CD8-positive, alpha-beta memory T cell (primary cell): ENCODE measurements at places on chromosomes 3 and 15.

- no peaks in the 10 kb centered on the region for H3K36me3 ChIP-seq
- H3K27ac ChIP-seq = no peak overlapping the region
- H3K4me1 ChIP-seq = no peaks in the 10 kb centered on the region
- no peak overlapping the region for H3K4me3 ChIP-seq
- H3K27me3 ChIP-seq = no peaks in the 10 kb centered on the region
- no peak for DNase-seq
Observed at GRCh38 chr3:191135175-191135574, 63.9 kb upstream of the OSTN start.

GRCh38 chr3:169769287-169770181, at the start of gene ACTRT3:
ACTRT3 (minus strand) TSS chr3:169769561; CDS start chr3:169769520, 41 bp downstream.
- no peaks in the 10 kb centered on the region for H3K36me3 ChIP-seq
- peak within 1 kb of the TSS; percentile 80 for H3K4me3 ChIP-seq
- H3K27me3 ChIP-seq = no peaks in the 10 kb centered on the region
- H3K27ac ChIP-seq = peak within 1 kb of the TSS; percentile 0
- H3K4me1 ChIP-seq = peaks cover 9% of the 10 kb centered on the region
- peak; percentile 66 for DNase-seq

DNA sequence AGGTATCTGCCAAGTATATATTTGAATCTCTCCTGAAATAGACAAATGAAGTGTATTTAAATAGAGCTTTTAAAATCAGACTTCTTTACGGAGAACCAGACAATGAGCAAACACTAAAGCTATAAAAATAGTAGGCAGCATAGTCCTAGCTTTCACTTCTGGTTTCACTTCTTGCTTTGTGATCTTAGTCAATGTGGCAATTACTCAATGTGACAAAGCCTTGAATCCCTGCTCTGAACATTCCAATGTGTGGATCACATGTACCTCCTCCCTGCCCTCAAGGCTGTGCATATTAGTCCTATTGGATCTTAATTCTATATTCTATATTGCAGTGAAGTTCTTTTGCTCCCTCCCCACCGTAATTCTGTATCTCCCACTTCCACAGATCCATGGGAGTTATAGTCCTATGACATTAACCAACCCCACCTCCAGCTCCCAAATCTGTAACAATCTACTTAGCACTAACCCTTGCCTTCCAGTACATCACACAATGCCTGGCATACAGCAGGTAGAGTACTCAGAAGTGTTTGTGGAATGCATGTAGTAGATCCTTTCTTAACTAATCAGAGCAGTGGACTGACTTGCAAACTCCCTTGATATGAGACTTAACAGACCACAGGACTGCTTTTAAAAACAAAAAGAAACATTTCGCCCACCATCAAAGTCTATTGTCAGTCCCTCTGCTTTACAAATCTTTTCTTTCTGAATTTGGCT, 24.3 kb upstream of the CP start:
- no peaks in the 10 kb centered on the region for H3K4me1 ChIP-seq
- no peak overlapping the region for H3K27ac ChIP-seq
- no peak for DNase-seq
- H3K27me3 ChIP-seq = no peaks in the 10 kb centered on the region

GRCh38 chr3:48845170-48845569, 2.5 kb downstream of the PRKAR2A start:
- H3K27ac ChIP-seq = no peak overlapping the region
- peaks cover 28% of the 10 kb centered on the region for H3K4me1 ChIP-seq
- no peaks in the 10 kb centered on the region for H3K36me3 ChIP-seq
- no peaks in the 10 kb centered on the region for H3K27me3 ChIP-seq
- no peak overlapping the region for H3K4me3 ChIP-seq
- DNase-seq = no peak

GRCh38 chr3:61893840-61894566, 332.6 kb downstream of the PTPRG start:
- H3K27ac ChIP-seq = no peak overlapping the region
- no peaks in the 10 kb centered on the region for H3K4me1 ChIP-seq
- DNase-seq = no peak

DNA sequence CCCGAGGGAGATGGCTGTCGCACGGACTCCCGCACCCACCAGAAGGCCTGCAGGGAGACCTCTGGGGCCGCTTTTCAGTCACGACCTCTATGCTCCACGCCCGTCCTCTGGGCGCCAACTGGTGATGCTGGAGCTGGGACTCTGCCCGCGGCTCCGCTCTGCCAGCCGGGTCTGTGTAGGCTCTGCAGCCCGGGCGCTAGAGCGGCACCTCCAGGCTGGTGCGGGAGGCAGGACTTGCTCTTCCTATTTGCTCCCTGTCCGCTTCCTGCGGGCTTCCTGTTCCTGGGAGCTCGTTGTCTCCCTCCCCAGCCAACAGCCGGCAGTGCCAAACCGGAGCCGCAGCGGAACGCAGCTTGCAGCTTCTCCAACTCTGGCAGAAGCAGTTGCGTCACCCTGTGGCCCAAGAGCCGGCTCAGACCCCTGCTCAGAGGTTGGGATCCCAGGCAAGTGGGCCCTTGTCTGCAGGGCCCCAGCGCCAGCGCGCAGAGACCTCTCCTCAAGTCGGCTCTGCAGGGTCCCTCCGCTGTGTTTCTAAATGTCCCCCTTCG, 285.9 kb downstream of the XXYLT1 start:
- no peaks in the 10 kb centered on the region for H3K27me3 ChIP-seq
- no peak overlapping the region for H3K27ac ChIP-seq
- DNase-seq = no peak
